Mammary epithelial cell (primary cell): ENCODE measurements at places on chromosomes 1 and 21. TPM values are rescaled to one million over a fixed set of nuclear protein-coding genes. Genes with fewer than 3 reads are reported as not detected.

The GBP1 gene
- 7.3 and 10.9 TPM in 2 replicates for total RNA-seq

The RSPH1 gene
- total RNA-seq, result 0.32 and 0.66 TPM in 2 replicates

The KRTAP19-1 gene
- total RNA-seq, result not detected in 2 replicates

The ANKRD35 gene
- 0.35 and 0.66 TPM in 2 replicates for total RNA-seq

The CRYBG2 gene
- 11.0 and 11.8 TPM in 2 replicates for total RNA-seq

The PLXNA2 gene
- 6.5 TPM for total RNA-seq

The DYNLT5 gene
- not detected in 2 replicates for total RNA-seq

The TMEM52 gene
- 1.3 and 1.6 TPM in 2 replicates for total RNA-seq

The FAM110D gene
- total RNA-seq, result not detected

The PHTF1 gene
- 21.0 TPM for total RNA-seq

The OR2T5 gene
- total RNA-seq, result not detected in 2 replicates

The SH2D2A gene
- total RNA-seq, result 3.4 and 3.6 TPM in 2 replicates

DNA sequence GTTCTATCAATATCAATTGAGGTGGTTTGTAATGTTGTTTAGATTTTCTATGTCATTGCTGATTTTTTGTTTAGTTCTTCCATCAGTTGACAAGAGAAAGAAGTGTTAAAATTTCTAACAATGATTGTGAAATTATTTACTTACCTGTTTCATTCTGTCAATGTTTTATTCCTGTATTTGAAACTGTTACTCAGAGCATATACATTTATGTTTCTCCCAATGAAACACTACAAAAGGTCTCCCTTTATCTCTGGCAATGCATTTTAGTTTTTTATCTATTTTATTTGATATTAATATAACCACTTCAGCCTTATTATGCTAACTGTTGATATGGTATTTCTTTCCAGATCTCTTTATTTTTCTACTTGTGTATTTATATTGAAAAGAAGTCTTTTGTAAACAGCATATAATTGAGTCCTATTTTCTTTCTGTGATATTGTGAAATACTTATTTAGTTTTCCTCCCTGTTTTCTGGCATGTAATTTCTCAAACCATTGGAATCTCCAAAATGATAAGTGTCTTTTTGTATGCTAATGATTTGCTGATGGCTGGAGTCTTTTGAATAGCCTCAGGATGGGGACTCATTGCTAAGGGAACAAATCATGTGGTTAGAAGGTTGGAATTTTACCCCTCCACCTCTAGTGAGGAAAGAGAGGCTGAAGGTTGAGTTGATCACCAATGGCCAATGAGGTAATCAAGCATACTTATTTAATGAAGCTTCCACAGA is 122.0 kb downstream of the ADSS2 start:
- peak; percentile 56 for DNase-seq

GRCh38 chr1:219506936-219507335 is 106.0 kb downstream of the ZC3H11B start:
- no peak for DNase-seq

- no peak for DNase-seq
Observed at GRCh38 chr21:39696618-39697017, 48.4 kb upstream of the IGSF5 start.

GRCh38 chr1:165062346-165062745 is 294.2 kb downstream of the LMX1A start:
- DNase-seq, result no peak

DNA sequence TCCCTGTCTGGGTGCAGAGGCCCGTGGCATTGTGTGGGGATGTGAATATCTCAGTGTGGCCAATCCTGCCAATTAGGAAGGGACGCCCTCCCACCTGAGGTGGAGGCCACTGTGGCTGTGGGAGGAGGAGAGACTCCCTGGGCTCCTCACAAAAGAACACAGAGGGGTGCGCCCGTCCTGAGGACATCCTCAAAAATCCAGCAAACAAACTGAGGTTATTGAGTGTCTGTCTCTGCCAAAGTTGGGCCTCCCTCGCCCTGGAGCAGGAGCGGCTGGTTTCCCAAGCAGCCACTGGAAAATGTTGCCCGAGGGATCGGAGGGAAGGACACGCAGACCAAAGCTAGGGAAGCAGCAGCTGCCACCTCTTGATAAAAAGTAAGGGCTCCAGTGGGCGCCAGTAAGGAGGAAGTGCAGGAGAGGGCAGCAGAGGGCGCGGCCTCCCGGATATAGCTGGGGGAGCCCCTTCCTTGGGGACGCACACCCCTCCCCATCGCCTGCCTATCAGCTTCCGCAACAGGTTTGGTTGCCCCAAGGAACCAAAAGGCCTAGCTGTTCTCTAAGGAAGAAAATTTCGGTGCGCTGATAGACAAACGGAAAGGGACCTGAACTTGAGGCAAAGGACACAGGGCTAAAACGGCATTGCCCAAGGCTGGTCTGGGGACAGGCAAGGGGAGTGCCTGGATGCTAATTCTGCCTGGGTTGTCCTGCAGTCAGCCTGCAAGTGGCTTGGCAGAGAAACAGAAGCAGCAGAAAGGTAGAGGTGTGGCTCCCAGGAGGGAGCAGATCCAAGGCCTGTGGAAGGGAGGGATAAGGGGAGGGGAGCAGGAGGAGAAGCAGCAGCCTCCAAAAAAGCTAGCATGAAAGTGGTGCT is 1.7 kb upstream of the GRIK3 start:
- DNase-seq, result no peak

GRCh38 chr1:1093610-1093943 is 19.5 kb upstream of the RNF223 start:
- DNase-seq, result no peak

- no peak for DNase-seq
Observed at GRCh38 chr1:89831462-89832120, 10.8 kb downstream of the LRRC8D start.

DNA sequence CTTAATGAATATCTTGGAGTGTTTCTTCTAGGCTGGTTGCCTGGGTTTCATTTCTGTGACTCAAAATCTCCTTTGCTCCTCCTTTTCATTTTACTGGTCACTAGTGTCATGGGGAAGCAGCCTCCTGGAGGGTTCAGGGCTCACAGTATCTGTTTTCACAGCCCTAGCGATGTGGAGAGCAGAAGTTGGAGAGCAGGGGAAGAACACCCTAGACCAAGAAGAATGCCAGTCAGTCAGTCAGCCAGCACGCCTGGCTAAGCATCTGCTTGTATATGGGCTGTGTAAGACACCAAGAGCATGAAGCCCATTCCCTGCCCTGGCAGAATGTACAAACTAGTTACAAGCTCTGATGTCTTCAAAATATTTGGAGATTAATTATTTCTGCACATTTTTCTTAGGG is 7.9 kb downstream of the RXRG start:
- DNase-seq, result no peak

DNA sequence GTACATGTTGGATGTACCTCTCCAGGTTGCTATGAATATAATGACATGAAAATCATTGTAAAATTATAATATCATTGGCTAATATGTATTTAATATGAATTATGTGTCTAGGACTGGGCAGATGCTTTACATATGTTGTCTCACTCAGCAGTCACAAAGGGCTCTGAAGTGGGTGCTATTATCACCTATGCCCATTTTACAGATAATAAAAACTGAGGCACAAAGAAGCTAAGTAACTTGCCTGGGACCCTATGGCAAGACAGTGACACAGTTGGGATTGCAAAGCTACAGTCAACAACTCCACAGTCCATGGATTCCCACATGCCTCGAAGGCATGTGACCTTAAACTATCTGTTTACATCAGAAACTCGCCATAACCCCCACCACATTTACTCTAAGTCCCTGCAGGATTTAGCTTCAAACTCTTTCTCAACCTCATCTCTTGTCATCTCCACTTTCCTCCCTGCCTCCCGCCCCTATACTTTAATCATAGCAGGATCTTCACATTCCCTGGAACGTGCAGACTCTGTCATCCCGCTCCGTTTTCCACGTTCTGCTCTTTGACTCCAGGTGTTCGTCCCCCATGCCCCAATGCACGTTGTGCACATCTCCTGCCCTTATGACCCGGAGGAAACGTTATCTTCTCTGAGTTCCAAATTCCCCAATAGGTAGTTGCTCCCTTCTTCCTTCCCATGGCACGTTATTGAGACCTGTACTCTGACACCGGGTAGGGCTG is 143.0 kb upstream of the NRIP1 start:
- DNase-seq, result no peak

DNA sequence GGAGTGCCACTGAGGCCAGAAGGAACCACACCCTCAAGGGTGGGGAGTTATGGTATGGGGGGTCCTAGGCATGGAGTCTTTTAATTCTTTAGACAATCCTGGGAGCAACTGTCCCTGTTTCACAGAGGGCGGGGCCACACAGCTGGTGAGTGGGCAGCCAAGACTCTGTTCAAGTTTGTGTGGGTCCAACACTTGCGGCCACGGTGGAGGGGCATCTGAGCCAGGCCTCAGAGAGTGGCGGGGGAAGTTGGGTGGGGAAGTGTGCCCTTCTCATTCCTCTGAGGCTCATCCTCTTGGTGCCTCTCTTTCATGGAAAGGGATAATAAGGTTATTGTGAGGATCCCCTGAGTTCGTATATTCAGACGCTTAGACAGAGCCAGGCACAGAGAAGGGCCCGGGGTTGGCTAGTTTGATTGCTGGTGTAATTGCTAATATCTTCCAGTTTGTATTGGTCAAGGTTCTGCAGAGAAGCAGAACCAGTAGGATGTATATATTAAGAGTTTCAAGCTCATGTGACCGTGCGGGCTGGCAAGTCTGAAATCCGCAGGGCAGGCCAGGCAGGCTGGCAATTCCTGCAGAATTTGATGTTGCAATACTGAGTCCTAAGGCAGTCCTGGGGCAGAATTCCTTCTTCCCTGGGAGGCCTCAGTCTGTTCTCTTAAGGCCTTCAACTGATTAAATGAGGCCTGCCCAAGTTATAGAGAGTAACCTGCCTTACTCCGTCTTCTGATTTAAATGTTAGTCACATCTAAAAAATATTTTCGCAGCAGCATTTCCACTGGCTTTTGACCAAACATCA is 15.9 kb downstream of the PCSK9 start:
- no peak for DNase-seq

DNA sequence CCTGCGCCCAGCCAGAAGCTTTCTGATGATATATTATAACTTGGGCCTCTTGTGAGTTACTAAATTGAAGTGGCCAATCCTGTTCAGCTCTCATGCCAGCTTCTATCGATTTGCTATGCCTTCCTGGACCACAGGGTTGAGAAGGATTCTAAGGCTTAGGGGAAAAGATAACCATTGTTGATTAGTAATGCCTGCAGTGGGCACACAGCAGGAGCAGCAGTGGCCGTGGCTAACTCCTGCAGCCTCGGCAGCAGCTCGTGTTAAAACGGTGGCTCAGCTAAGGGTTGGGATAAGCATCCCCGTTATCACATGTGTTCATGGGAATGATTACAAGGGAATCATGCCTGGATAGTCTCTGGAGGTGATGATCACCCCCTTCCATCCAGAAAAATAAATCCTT is 20.5 kb upstream of the KCNE2 start:
- no peak for DNase-seq

GRCh38 chr21:37429356-37429755 is 62.8 kb downstream of the DYRK1A start:
- DNase-seq, result no peak

DNA sequence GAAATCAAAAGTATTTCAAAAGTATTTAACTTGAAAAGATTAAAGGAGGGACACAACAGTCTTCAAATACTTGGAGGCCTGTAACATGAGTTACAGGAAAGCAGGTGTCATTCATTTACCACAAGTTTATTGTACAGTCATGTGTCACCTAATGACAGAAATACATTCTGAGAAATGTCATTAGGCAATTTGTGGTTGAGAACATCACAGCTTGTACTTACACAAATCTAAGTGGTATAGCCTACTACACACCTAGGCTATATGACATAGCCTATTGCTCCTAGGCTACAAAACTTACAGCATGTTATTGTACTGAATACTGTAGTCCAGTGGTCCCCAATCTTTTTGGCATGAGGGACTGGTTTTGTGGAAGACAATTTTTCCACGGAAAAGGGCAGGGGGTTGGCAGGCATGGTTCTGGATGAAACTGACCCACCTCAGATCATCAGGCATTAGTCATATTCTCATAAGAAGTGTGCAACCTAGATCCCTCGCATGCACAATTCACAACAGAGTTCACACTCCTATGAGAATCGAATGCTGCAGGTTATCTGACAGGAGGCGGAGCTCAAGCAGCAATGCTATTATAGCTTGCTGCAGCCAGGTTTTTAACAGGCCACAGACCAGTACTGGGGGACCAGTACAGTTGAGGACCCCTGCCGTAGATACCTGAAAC is 25.0 kb upstream of the PHTF1 start:
- peak; percentile 20 for DNase-seq

- peak; percentile 12 for DNase-seq
Observed at GRCh38 chr1:95384567-95384966, 150.6 kb downstream of the RWDD3 start.

DNA sequence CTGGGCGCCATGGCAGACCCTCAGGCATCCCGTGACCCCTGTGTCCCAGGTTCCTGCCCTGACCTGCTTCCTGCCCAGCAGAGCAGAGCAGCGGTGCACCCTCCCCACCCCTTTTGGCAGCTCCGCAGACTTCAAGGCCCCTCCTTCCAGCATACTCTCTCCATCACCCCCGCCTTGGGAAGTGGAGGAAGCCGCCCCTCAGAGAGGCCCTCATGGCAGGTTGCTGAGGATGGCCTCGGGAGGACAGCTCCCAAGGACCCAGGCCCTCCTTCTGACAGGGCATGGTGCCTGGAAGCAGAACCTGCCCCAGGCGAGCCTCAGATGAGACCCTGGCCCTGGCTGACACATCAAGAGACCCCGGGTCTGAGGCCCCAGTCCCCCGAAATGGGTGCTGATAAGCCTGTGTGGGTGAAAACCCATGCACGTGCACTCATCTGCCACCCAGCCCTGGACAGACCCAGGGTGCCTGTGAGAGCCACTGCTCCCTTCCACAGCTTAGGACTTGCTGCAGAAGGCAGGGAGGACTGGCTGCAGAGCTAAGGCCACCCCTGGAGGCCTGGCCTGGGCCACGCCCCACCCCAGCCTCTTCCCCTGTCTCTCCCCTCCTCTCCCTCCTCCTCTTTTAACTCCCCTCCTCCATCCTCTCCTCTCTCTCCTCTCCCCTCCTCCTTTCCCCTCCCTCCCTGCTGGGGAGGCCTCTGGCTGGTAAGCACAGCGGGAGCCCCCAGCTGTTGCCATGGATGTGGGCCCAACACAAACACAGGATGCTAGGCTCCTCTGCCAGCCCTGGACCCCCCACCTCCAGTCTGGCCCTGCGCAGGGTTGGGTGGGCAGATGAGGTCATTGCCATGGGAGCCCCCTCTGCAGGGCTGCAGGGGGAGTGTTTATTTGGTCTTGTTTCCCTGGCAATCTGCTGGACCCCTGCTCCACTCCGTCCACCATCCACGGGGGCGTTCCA is 33.7 kb downstream of the WNT9A start:
- no peak for DNase-seq

DNA sequence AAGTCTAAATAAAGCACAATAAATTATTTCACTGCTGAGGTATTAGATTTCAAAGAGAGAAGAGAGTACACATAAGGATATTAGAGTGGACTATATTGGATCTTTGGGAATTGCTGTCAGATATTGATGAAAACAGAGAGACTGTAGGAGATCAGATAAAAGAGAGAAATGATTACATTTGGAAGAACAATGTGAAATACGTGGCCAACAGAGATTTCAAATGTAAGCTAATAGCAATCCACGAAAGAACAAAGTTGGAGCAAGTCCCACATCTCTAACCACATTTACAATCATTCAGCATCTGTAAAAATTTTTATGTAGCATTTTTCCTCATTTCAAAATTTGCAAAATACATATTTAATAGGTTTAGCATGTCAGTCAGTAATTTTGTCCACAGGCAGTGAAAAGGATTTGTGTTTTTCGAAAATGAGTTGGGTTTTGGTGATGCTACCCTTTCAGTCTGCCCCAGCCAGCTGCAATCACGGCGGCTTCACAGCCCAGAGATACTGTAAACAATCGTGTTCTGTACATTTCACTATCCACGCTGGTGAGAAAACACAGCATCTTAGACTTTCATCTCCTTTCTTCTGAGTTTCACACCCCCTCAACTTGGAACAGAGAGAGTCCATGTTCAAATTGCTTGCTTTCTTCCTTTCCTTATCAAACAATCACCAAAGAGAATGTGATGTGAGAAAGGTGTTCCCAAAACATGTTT is 209.1 kb upstream of the LYPLAL1 start:
- no peak for DNase-seq
